ENCODE measurements at places on chromosomes 4 and X.

- DNase-seq = no peak
Observed at GRCh38 chr4:90118527-90119195, 8.5 kb upstream of the CCSER1 start.

DNA sequence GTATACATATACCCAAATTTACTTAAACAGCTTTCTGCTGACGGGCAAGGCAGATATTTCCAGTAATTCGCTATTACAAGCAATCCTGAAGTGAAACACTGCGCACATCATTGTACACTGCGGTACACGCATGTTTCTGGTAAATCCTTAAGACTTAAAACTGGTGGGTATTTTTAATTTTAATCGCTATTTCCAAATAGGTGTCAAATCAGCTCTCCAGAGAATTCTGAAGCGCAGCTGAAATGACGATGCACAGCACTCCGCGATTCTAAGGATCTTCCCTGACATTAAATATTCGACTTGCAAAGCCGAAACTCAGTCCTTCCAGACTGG, 361 bp downstream of the TMEM128 start:
- no peak for DNase-seq

GRCh38 chr4:19623866-19624265, 627.8 kb upstream of the SLIT2 start:
- DNase-seq = no peak

DNA sequence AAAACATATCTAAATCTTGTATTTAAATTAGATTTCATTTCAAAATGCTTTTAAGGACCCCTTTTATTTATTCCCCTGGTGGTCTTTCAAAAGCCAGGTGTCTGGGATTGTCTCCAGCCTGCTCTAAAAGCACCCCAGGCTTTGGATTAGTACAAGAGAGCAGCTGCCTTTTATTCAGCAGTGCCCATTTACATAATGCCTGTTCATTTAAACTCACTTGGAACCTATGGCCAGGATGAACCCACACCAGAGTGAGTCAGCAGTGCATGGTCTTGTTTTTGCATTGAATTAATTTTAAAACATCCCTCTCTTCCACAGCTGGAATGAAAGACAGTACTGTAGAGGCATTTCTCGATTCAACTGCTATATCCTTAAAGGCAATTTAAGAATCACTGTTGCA, 64.1 kb upstream of the TENM3 start:
- no peak for DNase-seq

GRCh38 chr4:679104-679481, 4.8 kb downstream of the MYL5 start:
- DNase-seq = no peak

DNA sequence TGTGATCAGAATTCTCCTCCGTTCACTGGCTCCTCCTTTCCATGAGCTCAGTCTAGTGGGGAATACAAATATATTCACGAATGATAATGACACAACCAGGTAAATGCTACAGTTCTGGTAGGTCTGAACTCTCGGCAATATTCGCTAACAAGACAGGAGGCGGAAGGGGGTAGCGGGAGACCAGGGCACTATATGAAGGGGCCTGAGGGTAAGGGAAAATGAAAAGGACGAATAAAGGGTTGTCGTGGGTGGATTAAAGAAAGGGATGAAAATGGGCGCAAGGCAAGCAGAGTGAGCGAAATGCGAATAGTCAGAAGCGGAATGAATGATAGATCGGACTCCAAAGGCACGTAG, 743 bp downstream of the NKAP start:
- no peak for DNase-seq

DNA sequence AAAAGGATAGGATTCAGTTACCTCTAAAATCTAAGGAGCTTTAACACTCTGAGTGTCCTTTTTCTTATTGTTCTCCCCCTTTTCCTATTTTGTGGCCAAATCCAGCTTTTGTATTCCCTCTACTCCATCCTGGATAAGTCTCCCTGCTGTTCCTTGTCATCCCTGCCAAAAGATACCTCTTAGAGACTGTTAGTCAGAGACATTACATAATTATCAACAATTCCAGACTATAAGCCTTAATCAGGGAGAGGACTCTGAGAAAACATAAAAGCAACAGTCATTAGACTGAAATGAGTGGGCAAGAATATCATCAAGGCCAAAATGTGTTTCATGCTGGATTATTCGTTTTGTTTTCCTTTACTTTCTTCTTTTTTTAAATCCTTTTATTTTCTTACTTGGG, 206.9 kb downstream of the FAM47B start:
- DNase-seq = no peak

GRCh38 chr4:13984991-13985800, 357.7 kb upstream of the BOD1L1 start:
- no peak for DNase-seq

DNA sequence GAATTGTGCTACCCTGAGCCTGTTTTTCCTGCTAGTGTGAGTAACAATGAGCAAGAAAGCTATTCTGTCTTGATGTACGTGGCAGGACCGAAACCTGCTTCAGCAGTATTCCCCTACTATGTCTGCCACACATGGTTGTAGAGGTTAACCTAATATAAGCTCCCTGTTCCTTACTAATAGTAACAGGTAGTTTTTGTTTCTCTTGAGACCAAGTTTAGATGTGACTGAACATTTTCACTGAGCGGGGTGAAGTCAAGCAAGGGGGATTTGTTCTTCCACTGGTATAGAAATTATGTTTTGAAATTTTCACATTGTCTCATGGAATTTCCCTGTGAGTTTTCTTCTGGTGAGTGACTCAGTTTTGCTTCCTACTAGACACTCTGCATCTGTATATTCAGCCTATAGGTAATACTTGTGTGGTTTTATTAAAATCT, 37.3 kb downstream of the RRAGB start:
- no peak for DNase-seq

GRCh38 chr4:148854203-148854602, 412.0 kb upstream of the NR3C2 start:
- DNase-seq = no peak
